ENCODE measurements at places on chromosomes 3 and 15.

DNA sequence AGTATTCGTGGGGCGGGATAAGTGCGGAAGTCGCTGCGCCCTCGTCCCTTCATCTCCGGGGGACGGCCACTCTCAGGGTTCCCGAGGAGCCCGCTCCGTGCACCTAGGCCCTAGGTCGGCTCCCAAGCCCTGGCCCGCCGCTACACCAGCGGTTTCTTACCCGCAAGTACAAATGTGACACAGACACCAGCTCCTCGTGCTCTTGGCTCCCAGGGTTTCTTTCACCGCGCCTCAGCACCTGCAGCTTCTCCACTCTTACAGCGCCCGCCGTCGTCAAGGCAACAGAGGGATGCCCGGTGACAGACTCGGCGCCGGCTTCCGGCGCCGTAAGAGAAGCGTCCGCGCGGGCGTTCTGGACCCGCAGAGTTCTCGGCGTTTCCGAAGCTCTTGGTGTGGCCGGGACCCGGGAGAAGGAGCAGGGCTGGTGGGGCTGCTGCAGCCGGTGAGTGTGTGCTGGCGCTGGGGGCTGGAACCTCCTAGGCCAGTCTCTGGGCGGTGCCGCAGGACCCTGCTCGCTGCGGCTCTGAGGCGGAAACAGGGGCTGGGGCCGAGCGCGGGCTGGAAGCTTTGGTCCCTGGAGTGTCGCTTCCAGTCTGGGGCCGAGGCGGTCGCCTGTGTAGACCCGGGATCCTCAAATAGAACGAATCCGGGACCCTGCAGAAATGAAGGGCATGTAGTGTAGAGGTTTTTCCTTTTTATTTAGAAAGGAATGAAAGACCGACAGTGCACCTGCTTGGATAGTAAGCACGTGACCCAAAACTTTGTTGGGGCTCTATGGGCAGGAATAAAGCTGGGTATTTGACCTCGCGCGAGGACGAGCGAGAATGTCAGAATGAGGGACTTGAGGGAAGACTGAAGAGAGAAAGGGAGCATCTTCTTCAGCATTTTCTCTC lies 155.4 kb upstream of the GOLGA6L4 start:
- peak; percentile 19 for DNase-seq

- DNase-seq, result no peak
Measured at GRCh38 chr3:97430601-97431000, 334.0 kb upstream of the ARL6 start.

GRCh38 chr3:149494022-149494758 lies 19.7 kb downstream of the TM4SF4 start:
- DNase-seq, result peak; percentile 77

- no peak for DNase-seq
Measured at GRCh38 chr3:27095553-27096222, 273.5 kb downstream of the NEK10 start.

DNA sequence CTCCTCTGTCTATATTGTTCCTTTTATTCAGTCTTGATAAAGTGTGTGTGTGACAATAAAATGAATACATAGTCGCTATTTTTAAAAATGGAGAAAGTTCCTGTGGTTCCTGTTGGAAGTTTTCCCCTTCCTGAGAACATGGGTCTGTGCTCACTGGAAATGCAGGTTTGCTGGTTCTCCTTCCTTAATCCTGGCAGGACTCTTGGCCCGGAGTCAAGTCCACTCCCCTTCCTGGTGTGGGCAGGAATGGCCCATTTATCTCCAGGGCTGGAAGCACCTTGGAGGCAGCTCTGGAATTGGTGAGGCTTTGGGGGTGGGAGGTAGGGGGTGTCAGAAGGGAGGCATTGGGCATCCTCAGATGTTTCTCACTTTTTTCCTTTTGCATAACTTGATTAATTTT lies 30.1 kb downstream of the FOXL2 start:
- no peak for DNase-seq

- no peak for DNase-seq
Measured at GRCh38 chr3:194971965-194972364, 286.3 kb downstream of the FAM43A start.

DNA sequence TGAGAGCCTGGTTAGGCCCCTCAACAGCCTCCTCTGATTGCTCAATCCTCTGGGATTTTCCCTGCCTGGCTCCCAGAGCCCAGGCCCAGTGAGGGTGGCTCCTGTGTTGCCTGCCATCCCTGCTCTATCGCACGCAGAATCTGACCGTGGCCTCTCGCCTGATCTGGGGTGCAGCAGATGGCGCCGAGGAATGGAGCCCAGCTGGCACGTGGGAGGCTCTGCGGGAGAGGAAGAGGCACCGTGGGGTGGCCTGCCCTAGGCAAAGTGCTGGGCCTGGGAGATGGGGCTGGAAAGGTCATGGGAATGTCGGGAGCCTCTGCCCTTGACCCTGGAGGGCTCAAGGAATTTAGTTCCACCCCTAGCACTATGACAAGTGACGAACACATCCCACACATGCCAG lies 10.3 kb downstream of the SV2B start:
- no peak for DNase-seq

DNA sequence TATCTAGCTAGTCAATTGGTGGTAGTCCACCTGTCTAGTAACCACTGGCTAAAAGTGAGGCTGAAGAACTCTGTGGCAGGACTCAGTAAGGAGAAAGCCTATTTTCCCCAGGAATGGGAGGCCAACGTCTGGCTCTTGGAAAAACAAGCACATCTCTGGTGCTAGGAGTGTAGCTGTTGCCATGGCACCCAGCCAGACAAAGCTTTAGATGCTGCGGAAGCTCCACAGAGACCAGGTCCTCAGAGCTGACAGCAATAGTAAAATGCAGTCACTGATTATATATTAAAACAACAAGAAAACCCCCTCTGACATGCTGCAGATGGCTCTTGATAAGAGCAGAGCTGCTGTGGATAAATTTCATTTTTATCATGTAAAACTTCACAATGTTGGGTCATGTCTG lies 124.9 kb upstream of the STRIT1 start:
- DNase-seq, result no peak

- DNase-seq, result no peak
Measured at GRCh38 chr15:89199746-89200145, 21.6 kb downstream of the RLBP1 start.

DNA sequence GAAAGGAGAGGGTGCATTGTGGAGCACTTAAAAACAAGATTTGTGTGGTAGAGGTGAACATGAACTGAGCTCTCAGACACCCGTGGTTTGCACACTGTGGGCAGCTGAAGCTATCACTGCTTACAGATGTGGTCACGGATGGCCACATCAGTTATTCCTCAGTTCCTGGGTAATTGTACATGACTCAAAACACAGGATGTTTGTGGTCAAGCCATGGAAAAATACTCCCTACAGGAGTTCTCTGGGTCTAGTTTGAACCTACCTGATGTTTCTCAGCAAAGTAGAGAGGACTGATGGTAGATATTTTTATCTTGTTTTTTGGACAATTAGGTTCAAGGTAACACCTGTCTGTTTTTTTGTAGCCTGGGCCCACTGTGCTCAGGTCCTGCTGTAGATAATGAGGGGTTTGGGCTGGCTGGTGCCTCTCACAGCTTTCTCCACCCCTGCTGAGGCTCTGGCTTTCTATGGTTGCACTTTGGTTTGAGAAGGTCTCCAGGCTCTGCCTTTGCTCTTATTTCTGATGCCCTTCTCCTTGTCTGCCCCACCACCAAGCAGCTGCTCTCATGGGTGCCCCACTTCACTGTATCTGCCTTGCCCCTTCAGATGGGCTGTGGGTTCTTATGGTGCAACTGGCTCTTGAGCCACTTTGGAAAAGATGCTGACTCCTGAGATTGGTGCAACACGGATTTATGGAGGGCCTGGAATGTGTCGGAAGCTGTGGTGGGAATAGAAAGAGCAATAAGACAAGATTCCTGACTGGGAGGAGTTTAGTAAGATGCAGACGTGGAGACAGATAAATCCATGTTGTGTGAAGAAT lies 40.1 kb downstream of the CDCP1 start:
- no peak for DNase-seq

DNA sequence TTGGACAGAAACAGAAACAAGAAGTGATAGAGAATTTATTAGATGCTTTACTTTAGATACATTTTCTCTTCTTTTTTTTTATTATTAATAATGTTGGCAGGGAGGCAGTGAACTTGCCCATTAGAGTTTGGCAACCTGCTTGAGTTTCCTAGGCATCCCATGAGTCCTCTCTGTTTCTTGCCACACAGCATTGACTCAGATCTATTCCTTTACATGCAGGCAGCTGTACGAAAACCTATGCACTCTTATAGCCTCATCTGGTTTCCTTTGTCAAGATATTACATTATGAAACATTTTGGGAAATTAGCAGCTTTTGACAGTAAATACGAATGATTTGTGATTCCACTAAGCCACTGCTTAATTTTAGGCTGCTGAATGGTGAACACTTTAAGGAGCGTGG lies 23.3 kb downstream of the IL1RAP start:
- DNase-seq, result no peak

- DNase-seq, result no peak
Measured at GRCh38 chr3:72230774-72231379, 445.9 kb upstream of the PROK2 start.

DNA sequence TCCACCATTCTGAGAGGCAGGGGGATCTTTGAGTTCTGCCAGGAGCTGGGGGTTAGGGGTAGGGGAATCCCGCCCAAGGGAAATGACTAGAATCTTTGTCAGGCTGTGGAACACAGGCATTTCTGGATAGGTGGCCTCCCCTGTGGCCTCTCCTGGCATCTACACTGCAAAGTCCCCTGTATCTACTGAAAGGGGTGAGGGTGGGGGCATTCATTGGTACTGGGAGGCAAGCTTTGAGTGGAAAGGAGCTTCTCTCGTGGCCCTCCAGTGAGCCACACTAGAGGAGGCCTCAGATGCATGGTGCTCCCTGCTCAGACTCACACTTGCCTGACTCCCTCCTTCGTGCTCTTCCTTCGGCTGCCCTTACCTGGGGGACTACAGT lies 59.9 kb downstream of the CCNL1 start:
- no peak for DNase-seq
